ENCODE measurements at places on chromosomes 16 and 17.

DNA sequence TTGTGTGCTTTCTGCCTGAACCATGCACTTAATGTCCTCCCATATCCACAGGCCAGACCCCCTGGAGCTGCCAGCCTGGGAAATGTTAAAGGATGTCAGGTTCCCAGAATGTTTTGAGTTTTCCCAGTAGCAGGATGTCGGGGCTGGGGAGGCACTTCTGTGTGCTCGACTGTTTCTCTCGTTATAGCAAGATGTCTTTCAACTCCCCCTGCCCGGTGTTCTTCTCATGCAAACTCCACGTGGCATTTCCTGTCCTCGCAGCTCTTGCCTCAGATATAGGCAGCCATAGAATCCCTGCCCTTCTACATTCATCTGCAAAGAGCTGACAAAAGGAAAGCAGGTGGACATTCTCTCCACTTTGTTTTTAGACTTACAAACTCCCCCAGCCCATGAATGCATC lies 457.2 kb upstream of the CDH11 start:
- DNase-seq, result no peak

- no peak for DNase-seq
Observed at GRCh38 chr16:28531777-28532744, 6.7 kb downstream of the NUPR1 start.

GRCh38 chr17:1583556-1583955 lies 21.0 kb upstream of the PITPNA start:
- DNase-seq, result no peak

GRCh38 chr17:60423865-60424264 lies 1.6 kb downstream of the CHCT1 start:
- DNase-seq, result no peak

- DNase-seq, result no peak
Observed at GRCh38 chr16:79845033-79845733, 244.6 kb upstream of the MAF start.

- DNase-seq, result no peak
Observed at GRCh38 chr16:31460582-31461002, 1.3 kb downstream of the ARMC5 start.

DNA sequence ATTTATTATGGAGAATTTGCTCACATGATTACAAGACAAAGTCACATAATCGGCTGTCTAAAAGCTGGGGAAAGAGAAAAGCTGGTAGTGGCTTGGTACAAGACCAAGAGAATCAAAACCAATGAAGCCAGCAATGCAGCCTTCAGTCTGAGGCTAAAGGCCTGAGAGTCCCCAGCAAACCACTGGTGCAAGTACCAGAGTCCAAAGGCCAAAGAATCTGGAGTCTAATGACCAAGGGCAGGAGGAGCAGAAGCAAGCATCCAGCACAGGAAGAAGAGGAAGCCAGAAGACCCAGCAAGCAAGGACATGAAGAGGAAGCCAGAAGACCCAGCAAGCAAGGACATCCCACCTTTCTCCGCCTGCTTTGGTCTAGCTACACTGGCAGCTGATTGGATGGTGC lies 250.6 kb upstream of the SALL1 start:
- DNase-seq, result no peak

GRCh38 chr17:76022285-76022684 lies 4.8 kb downstream of the EVPL start:
- no peak for DNase-seq

DNA sequence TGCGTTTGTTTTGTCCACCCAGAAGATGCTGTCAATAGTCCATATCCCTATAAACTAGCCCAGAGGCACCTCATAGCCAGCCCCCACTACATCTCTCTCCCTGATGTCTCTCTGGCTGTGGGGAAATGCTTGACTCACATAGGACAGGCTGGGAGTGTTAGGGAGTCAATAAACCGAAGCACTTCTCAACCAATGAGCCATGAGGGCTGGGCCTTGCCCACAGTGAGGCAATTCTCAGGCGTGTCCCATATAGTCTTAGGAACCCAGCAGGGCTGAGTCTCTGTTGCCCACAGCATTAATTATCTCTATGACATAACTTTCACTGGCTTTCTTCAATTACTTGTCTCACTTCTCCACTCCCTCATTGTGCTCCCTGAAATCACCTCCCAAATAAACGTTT lies 387.3 kb upstream of the CDH11 start:
- DNase-seq, result no peak

GRCh38 chr17:18997650-18998196 lies 6.8 kb downstream of the FAM83G start:
- no peak for DNase-seq

GRCh38 chr17:83010206-83011200 lies 68.9 kb upstream of the METRNL start:
- no peak for DNase-seq

DNA sequence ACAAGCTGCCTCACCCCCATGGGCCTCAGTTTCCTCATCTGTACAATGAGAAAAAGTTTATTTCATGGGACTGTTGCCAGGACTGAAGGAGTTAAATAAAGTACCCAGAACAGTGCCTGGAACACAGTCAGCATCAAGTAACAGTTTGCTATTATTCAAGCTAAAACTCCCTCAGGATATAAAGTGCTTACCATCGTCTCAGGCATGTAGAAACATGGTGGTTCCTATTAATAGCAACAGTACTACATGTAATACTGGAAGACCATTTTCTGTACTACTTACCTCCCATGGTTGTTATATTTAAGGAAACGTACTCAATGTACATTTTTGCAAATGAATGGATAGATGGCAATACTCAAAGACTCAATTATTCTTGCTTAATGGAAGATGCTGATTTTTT lies 93.4 kb downstream of the NCOR1 start:
- no peak for DNase-seq

- no peak for DNase-seq
Observed at GRCh38 chr17:21113049-21113690, 13.6 kb upstream of the DHRS7B start.

DNA sequence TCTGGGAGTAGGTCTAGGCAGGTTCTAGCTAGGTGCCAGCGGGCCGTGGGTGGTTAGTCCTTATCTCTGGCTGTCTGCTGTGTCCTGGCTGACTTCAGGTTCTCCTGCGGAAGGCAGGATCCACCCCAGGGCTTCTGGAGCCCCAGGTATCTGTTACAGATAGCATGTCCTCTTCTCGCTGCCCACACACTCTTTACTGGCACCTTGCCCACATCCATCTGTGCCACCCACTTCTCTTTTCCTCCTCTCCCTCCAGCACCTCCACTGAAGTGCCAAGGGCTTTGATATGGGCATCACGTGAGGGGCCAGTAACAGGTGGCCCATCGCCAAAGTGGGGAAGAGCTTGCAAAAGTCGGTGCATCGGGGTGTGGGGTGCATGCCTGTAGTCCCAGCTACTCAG lies 4.6 kb upstream of the MPP2 start:
- DNase-seq, result no peak

- DNase-seq, result no peak
Observed at GRCh38 chr17:73325527-73325842, 13.7 kb upstream of the CDC42EP4 start.

- no peak for DNase-seq
Observed at GRCh38 chr16:67357561-67357960, 30.9 kb downstream of the LRRC36 start.

DNA sequence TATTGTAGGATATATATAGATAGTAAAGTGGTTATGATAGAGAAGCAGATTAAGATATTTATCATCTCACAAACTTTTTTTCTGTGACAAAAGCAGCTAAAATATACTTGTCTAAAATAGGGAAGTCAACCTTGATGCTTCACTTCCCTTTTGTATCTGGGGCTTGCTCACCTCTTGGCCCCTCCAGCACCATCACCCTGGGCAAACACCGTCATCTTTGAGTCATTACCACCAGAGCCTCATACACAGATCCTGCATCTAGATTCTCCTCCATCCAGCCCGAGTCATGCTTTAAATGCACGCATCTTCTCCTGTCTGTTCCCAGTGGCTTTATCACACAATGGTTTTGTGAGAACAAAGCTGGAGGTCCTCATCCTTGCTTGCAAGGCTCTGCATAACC lies 1062.7 kb upstream of the EEF2KMT start:
- no peak for DNase-seq

DNA sequence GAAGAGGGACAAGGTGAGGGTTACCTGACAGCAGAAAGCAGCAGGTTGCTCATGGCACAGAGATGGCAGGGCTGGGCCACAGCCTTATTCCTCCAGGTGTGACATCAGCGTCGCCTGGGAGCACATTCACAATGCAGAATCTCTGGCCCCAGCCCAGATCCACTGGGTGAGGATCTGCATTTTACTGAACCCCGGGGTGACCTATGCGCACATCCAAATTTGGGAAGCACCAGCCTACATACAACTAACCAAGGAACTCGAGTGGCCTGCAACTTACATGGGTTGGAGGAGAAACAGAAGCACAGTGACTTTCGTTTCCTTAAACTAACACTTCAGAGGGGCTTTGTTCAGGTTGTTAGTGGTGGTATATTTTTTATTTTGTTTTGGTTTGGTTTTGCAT lies 17.6 kb downstream of the CPPED1 start:
- DNase-seq, result no peak

- no peak for DNase-seq
Observed at GRCh38 chr17:72517413-72518158, 396.8 kb downstream of the SOX9 start.

- DNase-seq, result no peak
Observed at GRCh38 chr17:79001190-79002020, 8.2 kb downstream of the CANT1 start.

DNA sequence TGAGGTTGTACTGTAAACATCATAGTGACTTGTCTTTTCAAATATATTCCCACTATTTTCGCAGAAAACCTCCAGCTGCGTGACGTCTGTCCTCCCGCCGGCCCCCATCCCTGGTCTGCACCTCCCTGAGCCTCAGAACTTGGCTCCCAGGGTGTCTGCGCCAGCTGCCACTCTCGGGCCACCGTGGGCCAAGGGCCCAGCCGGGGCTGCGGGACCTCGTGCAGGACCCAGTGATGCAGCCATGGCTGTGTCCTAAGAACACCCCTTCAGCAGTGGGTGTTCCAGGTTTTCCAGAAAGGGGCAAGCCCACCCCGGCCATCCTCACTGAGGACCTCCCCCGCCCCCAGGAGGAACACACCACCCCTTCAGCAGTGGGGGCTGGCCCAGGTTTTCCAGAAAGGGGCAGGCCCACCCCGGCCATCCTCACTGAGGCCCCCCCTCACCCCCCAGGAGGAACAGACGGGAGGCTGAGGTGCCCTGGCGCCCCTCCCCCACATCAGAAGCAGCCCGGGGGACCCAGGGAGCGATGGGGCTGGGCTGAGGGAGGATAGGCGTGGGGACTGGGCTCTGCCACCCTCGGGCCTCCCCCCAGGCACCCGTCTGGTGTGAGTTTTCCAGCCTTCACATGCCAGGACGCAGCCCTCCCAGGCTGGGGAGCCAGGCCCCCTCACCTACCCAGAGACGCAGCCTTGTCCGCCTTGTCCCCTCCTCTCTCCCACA lies 12.2 kb upstream of the ZFPM1 start:
- no peak for DNase-seq

GRCh38 chr16:22417019-22417418 lies 42.6 kb upstream of the CDR2 start:
- no peak for DNase-seq

DNA sequence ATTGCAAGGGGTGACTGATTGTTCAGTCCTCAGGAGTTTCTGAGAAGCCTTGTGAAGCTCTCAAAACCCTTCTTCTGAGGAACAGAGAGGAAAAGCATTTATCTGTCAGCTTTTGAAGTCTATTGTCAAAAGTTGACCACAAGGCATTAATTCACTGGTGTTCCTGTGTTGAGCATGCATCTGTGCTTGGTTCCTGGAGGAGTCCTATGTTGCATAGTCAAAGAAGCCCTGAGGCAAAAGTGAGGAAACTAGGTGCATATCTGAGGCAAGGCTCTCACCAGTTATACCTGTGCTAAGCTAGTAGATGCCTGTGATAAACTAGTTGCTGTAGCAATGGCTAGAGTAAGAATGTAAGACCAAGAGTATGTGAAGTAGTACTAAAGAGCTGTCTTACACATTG lies 1.8 kb upstream of the HEATR6 start:
- no peak for DNase-seq

- no peak for DNase-seq
Observed at GRCh38 chr17:2343421-2343820, 6.1 kb downstream of the SGSM2 start.

DNA sequence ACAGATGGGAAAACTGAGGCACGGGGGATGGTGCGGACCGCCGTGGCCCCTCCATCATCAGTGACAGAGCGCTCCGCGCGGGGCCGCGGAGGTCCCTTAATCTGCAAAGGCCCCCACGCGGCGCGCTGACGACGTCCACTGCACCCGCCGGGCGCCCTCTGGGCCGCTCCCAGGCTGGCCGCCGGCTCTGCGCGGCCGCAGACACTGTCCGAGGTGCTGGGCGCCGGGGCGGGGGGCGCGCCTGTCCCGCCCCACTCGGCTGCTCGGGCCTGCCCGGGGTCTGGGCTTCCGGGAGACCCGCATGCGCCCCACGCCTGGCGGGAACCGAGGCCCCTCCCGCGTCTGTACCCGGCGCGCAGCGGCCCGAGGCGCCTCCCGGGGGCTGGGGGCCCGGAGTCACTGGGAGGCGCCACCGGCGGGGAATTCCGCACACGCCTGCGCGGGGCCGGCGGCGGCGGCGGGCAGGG lies 550 bp upstream of the RNF213 start:
- peak; percentile 82 for DNase-seq

DNA sequence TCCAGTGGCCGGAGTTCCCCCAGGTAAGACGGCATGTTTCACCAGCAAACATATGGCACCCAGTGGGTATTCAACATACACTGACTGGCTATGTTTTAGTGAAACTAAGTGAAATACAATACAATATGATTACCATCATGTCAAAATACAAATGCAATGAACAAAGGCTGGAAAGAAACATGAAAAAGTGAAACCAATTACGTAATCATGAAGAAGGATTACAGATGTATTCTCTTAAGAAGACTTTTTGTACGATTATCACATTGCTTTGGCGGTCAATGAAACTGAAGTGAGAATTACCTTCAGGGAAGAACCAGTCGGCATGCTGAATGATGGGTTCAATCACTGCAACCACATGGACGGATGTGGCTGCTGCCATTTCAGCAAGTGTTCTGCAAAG lies 71.7 kb downstream of the ARHGAP17 start:
- no peak for DNase-seq

- no peak for DNase-seq
Observed at GRCh38 chr17:17134957-17135333, 71.2 kb downstream of the PLD6 start.

GRCh38 chr16:167122-167690 lies 1.4 kb downstream of the HBM start:
- DNase-seq, result no peak

DNA sequence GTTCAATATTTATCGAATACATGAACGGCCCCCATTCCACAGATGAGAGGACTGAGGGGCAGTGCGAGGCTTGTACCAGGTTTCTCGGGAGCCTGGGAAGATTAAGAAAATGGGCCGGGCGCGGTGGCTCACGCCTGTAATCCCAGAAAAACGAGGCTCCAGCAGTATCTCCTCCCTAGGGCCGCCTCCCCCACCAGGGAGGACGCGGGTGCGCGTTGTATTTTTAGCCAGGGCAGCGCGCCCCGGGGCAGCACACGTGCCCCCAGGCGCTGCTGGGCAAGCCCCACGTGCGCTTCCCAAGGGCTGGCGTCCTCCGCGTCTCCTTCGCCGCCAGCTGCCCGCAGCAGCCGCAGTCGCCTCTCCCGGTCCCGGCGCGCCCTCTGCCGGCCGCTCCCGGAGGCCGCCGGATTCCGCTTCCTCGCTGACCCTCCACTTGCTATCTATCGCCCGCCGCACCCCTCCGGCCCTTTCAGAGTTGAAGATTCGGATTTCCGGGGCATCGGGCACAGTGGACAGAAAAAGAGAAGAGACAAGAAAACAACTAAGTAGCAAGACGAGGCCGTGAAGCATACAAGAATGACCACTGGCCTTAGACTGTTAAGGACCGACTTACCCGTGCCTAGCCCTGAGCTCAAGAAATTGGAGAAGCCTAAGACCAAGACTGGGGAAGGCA lies 1.9 kb upstream of the YBX2 start:
- DNase-seq, result peak; percentile 63

Data from activated T-helper 1 cell treated with anti-CD3 and anti-CD28 coated beads, Interleukin-12 subunit alpha, Interleukin-12 subunit beta, Interleukin-2, Interleukin-4 antibody, amounts not matched to agents 30 ng/mL and 10 ng/mL and 1 ng/mL, durations not matched to agents 14 hours and 24 hours and 36 hours (primary cell).